Prostate gland (tissue), 2 donors: ENCODE measurements at places on chromosomes 12 and 14. TPM values are rescaled to one million over a fixed set of nuclear protein-coding genes. Genes with fewer than 3 reads are reported as not detected.

- no peak for DNase-seq
Observed at GRCh38 chr14:100640471-100641273, 53.5 kb upstream of the BEGAIN start.

AICDA gene
- total RNA-seq = 4.3 TPM

GRCh38 chr14:101695659-101696058 is 65.8 kb upstream of the PPP2R5C start:
- DNase-seq = no peak

GRCh38 chr12:2961705-2962104 is 2.5 kb downstream of the TEAD4 start:
- DNase-seq = no peak

PTGER2 gene
- total RNA-seq = 8.9 TPM

GPRC5D gene
- not detected for total RNA-seq

DNA sequence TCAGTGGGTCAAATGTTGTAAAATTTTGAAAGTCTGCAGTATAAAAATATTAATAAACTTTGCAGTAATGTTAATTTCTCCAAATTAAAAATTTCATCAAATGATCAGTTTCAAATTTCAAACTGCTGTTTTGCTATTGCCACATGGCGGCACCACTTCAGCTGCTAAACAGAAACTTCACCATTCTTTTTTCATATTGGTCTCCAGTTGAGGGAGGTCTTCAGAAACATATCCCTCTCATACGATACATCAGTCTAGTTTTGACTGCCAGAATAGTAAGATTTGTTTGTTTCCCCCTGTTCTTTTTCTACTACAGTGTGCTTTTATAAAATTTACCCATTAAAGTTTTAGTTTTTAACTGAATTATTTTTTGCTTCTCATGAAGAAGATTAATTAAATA is 4.2 kb upstream of the TRHDE start:
- DNase-seq = no peak

- no peak for DNase-seq
Observed at GRCh38 chr12:33429468-33429867, 10.2 kb downstream of the SYT10 start.

DNA sequence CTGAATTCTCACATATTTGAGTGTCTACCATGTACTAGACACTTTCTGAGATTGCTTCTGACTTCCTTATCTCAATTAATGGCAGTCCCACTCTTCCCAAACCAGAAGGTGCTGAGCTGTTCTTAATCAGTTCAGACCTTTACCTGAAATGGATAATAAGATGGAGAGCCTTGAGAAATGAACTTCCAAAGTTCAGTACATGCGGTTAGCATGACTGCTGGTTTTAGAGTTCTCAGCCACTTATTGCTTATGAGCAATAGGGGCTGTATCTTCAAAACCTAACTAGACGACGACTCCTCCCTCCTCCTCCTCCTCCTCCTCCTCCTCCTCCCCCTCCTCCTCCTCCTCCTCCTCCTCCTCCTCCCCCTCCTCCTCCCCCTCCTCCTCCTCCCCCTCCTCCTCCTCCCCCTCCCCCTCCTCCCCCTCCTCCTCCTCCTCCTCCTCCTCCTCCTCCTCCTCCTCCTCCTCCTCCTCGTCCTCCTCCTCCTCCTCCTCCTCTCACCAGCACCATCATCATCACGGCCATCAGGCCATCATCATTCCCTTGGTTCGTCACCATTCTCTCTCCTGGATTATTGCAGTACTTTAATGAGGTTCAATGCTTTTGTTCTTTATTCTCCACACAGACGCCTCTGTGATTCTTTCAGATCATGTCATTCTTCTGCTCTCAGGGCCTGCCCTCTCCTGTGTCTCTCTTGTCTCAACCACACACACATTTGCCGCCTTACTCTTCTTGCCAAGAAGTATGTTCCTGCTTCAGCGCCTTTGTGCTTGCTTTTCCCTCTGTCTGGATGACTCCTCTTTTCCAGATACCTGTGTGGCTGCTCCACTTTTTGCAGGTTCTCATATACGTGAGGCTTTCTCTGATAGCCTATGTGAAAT is 2.7 kb downstream of the PCNX1 start:
- DNase-seq = no peak

GRCh38 chr12:122449317-122449716 is 26.8 kb upstream of the CLIP1 start:
- no peak for DNase-seq

GRCh38 chr12:114136631-114137030 is 170.5 kb upstream of the RBM19 start:
- no peak for DNase-seq

DNA sequence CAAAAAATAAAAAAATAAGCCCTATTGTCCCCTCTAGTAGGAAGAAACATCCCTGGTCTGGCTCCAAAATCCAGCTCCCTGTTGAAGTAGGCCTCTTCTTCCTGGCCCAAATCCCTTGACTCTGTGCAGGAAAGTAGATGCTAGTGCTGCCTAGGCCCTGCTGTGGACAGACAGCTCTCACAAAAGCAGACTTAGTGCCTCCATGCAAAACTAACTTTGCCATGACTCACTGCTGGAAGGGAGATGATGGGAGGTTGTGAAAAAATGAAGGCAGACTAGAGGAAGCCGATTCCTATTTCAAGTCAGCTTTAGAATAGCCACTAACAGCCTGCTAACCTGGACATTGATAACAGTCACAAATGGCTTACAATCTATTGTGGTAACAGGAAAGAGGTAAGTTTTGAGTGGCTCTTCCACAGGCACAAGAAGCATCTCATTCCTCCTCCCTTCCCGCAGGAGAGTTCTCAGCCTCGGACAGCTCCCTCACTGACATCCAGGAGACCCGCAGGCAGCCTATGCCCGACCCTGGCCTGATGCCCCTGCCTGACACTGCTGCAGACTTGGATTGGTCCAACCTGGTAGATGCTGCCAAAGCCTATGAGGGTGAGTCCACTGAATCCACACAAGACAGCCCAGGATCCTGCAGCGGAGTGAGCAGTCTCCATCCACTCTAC is 198.9 kb upstream of the RGS6 start:
- DNase-seq = no peak

DNA sequence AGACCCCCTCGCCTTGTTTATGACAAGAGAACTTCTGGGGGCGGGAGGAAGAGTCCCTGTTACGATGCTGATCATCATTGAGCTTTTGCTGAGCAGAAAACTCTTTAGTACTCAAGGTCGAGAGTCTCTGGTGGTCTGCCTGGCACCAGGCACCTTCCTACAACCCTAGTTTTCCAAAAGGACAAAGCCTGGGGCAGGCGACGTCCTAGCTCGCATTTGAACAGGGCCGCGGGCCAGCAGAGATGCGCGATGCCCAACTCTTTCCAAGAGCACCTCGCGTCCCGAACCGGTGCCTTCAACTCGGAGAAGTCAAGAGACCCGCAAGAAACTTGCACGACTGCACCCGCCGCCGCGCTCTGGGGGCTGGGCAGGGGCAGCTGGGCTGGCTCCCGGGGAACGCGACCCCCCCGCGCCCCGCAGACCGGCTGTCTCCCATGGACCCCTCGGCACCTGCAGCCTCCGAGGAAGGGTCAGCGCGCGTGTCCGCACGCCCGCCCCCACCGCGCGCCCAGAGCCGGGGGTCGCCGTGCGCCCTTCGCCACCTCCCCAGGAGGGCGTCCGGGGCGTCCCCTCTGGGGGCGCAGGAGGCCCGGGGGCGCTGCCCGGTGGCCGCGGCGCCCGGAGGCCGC is 377 bp upstream of the BCL7A start:
- peak; percentile 29 for DNase-seq

GRCh38 chr12:100963381-100963780 is 168.8 kb downstream of the ANO4 start:
- DNase-seq = no peak

AKAP6 gene
- 9.9 TPM for total RNA-seq

TAS2R46 gene
- 1.9 TPM for total RNA-seq

ACOT6 gene
- total RNA-seq = not detected

CDH24 gene
- 4.0 TPM for total RNA-seq

DNA sequence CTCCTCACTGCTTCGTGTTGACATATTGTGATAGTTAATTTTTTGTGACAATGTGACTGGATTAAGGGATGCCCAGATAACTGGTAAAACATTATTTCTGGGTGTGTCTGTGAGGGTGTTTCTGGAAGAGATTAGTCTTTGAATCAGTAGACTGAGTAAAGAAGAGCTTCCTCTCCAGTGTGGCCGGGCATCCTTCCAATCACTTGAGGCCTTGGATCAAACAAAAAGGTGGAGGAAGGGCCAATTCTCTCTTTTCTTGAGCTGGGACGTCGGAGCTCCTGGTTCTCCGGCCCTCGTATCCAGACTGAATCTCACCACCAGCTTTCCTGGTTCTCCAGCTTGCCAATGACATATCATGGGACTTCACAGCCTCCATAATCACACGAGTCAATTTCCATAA is 240.4 kb downstream of the CHST11 start:
- DNase-seq = no peak

SERPINA5 gene
- total RNA-seq = 936 TPM
